ENCODE measurements at places on chromosomes 7 and 10.

DNA sequence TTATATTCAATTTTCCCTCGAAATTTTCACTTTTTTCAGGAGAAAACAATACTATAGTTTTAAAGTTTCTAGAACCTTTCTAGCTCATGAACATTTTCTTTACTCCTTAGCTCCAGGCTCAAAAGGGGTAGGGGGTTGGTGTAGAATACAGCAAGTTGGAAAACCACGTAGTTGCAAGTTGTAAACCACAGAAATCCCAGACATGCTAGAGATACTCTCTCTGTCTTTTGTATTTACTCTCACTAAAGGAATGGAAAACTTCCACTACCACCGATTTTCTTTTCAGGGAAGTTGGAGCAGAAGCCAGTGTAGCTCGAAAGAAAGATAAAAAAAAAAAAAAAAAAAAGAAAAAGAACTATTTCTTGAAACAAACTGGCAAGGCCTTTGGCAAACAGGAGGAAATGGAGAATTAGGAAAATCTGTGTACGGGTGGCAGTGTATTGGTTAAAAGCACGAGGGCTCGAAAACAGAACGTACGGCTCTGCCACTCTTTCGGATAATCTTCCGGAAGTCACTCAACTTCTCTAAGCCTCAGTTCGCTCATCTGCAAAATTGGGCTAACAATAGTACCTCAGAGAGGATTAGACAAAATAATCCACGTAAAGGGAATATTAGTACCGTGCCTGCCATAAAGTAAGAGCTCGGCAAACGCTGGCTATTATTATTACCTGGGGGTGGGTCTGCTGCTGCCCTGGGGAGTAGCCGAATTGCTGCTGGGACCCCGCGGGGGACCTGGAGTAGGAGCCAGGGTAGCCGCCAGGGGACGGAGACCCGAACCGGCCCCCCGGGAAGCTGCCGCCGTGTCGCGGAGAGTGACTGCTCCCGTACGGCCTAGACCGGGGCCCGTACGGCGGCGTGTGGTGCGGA, 628 bp downstream of the MPLKIP start:
- DNase-seq, result no peak

DNA sequence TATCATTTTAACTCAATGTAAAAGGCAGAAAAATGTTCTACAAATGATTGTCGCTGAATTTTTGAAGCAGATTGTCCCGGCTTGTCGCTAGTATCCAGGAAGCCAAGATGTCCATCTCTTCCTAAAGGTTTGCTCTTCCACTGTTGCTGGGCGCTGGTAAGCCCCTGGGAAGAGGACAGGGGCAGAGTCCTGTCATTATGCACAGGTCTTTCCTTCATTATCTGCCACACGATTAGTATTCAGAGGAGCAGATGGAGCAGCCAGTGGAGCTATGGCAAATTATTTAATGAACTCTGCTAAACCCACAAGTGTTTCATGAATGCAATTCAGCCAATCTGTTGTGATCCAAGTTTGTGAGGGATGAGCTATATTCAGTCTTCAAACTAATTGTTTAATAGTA, 499.1 kb upstream of the NRP1 start:
- DNase-seq, result no peak

DNA sequence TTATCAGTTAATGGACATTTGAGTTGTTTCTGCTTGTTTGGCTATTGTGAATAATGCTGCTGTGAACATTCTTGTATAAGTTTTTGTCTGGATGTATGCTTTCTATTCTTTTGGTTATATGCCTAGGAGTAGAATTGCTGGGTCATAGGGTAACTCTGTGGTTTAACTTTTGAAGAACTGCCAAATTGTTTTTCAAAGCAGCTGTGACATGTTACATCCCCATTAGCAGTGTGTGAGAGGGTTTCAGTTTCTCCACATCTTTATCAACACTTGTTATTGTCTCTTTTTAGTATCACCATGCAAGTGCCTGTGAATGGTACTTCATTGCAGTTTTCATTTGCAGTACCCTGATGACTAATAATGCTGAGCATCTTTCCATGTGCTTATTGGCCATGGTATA, 2.1 kb upstream of the NDUFB8 start:
- DNase-seq, result no peak

DNA sequence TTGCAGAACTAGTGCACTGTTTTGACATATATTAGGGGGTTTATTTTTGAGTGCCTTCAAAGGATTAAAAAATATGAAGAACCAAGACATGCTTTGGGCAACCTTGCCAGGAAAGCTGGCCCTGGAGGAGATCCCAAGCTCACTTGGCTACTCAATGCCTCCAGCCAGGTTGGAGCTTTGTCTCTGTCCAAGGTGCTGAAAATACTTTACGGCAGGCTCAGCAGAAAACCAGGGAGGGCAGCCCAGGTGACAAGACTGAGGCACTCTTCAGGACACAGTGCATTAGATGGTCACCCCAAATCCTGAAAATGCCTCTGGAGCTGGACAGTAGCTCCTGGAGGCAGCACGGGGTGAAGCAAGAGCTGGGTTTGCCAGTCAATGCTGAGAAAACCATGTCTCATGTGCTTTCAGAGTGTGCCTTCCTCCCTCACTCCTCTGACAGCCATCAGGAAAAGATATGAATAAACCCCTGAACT, 5.8 kb upstream of the KCNH2 start:
- no peak for DNase-seq

GRCh38 chr7:128427289-128427891, 17.6 kb upstream of the IMPDH1 start:
- no peak for DNase-seq

DNA sequence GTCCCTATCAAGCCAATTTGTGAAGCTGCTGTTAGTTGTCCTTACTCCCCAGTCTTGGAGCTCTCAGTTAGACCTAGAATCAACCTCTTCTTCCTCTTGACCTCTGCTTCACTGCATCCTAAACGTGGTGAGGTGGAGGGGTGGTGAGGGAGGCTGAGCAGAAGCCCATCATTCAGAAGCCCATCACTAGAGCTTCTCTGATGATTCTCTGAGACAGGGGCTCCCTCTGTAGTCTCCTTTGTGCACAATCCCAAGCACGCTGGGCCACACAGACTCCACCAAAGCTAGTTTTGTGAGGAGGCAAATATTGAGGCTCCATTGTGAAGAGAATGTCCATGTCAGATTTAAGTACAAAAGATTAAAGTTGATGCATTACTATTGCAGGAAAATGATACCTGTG, 163.8 kb upstream of the PRSS1 start:
- no peak for DNase-seq

GRCh38 chr10:33335801-33336581, 1.5 kb upstream of the NRP1 start:
- peak; percentile 53 for DNase-seq

Data from frontal cortex (tissue), 4 donors.